ENCODE measurements at places on chromosomes 6 and 20. TPM values are rescaled to one million over a fixed set of nuclear protein-coding genes. Genes with fewer than 3 reads are reported as not detected.

DYNLT1 gene
- total RNA-seq = 58.7 TPM

MMP24 gene
- total RNA-seq = 0.33 TPM

- DNase-seq = peak; percentile 75
Observed at GRCh38 chr6:38973178-38974057, 75.2 kb upstream of the GLP1R start.

- no peak for DNase-seq
Observed at GRCh38 chr6:5869261-5869660, 137.5 kb downstream of the NRN1 start.

DNA sequence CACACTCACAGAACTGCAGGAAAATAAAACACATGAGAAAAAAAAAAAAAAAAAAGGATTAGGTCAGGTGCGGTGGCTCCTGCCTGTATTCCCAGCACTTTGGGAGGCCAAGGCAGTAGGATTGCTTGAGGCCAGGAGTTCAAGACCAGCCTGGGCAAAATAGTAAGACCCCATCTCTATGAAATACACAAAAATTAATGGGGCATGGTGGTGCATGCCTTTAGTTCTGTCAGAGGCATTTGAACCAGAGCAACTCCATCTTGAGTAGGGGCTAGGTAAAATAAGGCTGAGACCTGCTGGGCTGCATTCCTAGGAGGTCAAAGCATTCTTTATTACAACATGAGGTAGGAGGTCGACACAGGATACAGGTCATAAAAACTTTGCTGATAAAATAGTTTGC, 39.0 kb upstream of the JARID2 start:
- DNase-seq = no peak

RAE1 gene
- 51.1 TPM for total RNA-seq

- no peak for DNase-seq
Observed at GRCh38 chr6:89596056-89596455, 42.5 kb downstream of the LYRM2 start.

CRISP2 gene
- total RNA-seq = 0.23 TPM

- no peak for DNase-seq
Observed at GRCh38 chr6:107594736-107595135, 104.8 kb downstream of the SOBP start.

GRCh38 chr20:1491860-1492642, 831 bp upstream of the SIRPB2 start:
- no peak for DNase-seq

HSPA1L gene
- 1.0 TPM for total RNA-seq

SCGN gene
- total RNA-seq = not detected

DNA sequence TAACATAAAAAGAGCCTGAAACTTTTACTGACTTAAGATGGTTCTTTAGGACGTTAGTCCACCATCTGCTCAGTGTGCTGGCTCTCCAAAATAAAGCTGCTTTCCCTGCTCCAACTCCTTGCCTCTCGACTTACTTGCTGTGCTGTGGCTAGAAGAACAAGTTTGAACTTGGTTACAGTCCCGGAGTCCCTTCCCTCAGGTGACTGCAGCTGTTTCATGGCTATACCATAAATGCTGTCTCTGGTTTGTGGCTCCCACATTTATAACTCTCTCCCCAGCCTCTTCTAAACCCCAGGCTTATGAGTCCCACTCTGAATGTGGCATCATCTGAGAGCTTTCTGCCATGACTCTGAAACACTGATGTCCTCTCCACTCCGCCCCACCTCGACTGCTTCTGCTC, 306.4 kb upstream of the PRND start:
- no peak for DNase-seq

APOM gene
- 1.1 TPM for total RNA-seq

AGER gene
- total RNA-seq = 0.41 TPM

GRCh38 chr6:45617441-45617840, 239.7 kb upstream of the SUPT3H start:
- peak; percentile 92 for DNase-seq

TP53TG5 gene
- not detected for total RNA-seq

DNA sequence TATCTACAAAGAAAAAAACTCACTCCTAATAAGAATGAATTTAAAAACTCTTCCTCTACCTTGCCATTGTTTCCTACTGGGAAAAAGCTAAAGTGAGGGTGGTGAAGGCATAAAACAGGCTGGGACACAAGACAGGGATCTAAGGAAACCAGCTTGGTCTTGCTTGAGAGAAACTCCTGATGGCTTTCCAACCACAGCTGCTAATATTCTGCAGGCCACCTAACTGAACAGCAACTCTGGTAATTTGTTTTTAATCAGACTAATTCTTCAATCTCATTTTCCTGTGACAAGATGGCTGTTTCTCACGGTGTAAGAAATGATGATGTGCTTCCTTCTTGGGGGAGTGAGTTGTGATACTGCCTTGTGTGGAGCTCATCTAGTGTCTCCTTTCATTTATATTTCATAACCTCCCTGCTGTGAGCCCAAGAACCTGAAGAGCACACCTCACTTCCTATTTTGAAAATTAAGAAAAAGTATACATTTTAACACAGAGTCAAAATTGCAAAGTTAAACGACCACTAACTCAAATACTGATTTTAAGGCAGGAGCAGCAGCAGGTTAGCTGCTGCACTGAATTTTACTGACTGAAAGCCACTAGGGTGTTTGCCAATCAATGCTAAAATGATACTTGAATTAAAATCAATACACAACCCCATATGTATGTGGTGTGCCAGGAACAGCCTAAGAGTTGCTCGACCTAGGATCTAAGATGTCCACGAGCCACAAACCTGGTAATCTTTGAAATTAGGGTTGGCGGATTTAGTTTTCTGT, 58.0 kb downstream of the BACH2 start:
- DNase-seq = no peak

CFAP61 gene
- total RNA-seq = not detected

DNA sequence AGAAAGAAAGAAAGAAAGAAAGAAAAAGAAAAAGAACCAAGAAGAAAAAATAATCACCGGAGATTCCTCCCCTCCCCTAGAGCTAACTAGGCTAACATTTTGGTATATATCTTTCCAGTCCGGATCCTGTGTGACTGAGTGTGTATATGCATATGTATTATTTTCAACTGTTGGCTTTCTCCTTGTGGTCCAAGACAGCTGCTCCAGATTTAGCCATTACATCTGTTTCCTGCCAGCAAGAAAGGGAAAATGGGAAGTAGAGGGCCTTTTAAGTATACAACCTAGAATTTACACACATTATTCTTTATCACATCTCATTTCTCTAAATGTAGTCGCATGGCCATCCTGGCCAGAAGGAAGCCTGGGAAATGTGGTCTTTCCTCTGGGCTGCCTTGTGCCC, 15.2 kb downstream of the SLC52A3 start:
- DNase-seq = no peak

TMEM151B gene
- 0.37 TPM for total RNA-seq

- no peak for DNase-seq
Observed at GRCh38 chr6:164185471-164185871, 771.0 kb downstream of the QKI start.

DNA sequence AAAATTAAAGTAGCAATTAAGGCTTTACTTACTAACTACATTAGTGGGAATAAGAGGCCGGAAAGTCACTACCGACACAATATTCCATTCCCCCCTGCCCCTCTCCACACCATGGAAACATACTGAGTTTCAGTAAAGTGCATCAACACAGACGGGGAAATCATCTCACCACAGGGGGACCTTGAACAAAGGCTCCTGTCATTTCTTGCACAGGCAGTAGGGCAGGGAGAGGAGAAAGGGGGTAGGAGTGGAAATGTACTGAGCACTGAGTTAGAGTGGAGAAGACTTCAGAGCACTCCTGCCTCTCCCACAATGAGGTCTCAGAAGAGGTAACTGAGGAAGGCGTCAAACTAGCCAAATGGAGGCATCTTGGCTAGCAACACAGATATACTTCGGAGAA, 1426.9 kb upstream of the EYS start:
- no peak for DNase-seq

CCDC170 gene
- not detected for total RNA-seq

NOX3 gene
- total RNA-seq = not detected

MYBL2 gene
- 40.8 TPM for total RNA-seq

VSX1 gene
- not detected for total RNA-seq

SEMG1 gene
- total RNA-seq = not detected

PARD6B gene
- total RNA-seq = 1.6 TPM

DNA sequence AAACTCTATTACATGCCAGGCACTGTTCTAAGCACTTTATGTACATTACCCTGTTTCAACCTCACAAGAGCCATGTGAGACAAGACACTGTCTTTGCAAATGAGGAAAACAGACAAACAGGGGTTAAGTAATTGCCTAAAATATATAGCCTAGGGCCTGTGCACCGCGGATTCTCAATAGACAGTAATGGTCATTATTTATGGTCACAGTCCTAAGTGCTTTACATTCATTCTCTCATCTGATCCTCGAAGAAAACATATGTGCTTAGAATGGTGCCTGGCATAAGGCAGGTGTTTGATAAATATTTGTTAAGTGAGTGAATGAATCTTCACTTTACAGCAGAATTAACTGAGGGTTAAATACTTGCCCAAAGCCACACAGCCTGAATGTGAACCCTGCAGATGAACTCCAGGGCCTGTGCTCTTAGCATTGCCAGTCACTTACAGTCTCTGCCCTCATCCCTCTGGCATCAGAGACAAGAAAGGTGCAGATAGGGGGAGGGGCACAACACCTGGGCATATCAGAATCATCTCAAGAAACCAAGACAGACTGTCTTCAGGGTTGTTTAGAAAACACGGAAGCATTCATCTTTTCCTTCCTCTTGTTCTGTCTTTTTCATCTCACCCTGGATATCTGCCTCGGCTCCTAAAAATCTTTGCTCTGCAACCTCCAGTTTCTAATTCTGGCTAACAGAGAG, 92.8 kb upstream of the SASH1 start:
- no peak for DNase-seq

DNA sequence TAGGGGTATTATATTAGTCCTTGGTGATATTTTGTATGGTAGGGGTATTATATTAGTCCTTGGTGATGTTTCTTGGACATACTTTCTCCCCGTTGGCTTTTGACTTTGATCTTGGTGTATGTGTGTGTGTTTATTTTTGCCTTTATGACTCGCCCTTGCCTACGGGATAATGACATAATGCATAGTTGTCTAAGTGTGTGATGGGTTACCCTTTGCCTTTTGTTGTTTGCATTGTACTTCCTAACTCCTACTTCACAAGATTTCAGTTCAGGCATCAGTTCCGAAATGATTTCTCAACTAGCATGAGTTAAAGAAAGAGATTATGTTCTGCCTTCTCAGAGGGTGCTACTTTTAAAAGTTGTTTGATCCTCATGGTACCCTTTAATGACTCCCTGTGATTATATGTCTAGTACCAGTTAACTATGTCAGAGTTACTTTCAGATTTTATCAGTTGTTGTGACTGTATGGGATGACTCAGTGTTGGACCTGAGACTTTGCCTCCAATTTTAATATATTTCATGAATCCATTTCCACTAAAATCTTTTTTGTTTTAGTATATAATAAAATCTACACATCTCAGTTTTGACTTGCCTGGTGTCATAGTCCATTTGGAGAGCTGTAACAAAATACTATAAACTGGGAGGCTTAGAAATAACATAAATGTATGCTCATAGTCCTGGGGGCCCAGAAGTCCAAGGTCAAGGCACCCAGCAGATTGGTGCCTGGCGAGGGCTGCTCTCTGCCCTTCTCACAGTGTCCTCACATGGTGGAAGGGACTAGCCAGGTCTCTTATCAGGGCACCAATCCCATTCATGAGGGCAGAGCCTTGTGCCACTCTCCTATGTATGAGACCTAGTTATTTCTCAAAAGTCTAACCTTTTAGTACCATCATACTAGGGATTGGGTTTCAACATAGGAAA, 34.1 kb downstream of the CDYL start:
- peak; percentile 34 for DNase-seq

DNA sequence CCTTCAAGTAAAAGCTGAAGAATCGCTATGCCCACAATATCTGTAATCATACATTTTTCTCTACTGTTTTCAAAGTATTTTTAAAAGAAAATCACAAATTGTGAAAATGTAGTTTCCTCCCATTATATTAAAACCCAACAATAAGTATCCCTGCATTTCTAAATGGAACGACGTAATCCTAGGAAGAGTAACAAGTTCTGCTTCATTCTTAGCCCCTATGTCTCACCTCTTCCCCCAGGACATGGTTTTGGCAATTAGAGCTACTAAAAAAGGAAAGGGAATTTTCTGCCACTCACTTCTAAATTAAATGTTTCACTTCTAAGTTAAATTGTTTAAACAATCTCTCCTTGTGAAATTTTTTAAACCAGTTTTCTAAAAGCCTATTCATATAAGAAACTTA, 47.4 kb downstream of the TBPL1 start:
- no peak for DNase-seq

GRCh38 chr6:34657307-34657978, 39.1 kb downstream of the ILRUN start:
- DNase-seq = peak; percentile 88

GRCh38 chr6:91487696-91488392, 901.0 kb upstream of the MAP3K7 start:
- DNase-seq = no peak

NKX2-2 gene
- 0.56 TPM for total RNA-seq

- DNase-seq = no peak
Observed at GRCh38 chr6:107466062-107466461, 6.7 kb upstream of the PDSS2 start.

DNA sequence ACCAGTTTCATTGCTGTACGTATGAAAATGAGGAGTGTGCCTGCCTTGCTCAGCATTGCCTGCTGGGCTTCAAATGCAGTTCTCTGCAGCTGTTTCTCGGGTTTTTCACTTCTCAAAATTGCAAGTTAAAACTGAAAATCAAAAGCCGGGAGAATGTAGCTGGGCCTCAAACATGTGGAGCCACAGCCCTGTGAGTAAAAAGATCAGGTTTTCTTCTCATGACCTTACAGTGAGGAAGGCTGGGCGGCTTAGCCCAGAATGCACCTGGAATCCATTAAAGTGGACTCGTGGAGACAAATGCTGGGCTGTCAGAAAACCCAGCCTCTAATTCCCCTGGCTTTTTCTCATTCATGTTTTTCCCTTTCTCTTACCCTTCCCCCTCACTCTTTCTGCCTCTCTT, 34.4 kb downstream of the DSE start:
- DNase-seq = no peak

DNA sequence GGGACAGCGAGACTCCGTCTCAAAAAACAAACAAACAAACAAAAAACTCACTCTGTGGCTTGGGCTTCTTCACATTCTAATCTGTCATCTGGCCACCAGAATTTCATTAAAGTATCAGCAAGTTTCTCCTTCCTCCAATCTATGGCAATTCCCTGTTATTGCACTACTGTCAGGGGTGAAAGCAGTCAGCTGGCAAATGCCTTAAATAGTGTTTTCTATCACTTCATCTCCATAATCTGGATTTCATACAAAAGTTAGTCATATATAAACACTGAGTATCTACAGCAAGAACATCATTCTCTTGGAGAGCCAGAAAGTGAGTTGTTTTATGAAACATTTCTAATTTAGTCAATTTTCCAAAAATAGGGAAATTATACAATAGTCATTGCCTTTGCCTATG, 56.1 kb downstream of the PHACTR3 start:
- DNase-seq = no peak

- DNase-seq = no peak
Observed at GRCh38 chr6:63600136-63600535, 27.9 kb downstream of the LOC128125822 start.

CMTR1 gene
- total RNA-seq = 22.4 TPM

LGSN gene
- total RNA-seq = 0.23 TPM

- no peak for DNase-seq
Observed at GRCh38 chr6:363291-363690, 28.3 kb upstream of the IRF4 start.

GID8 gene
- 19.6 TPM for total RNA-seq

ACTL10 gene
- total RNA-seq = not detected

GRCh38 chr20:21436205-21436604, 38.9 kb upstream of the NKX2-4 start:
- DNase-seq = peak; percentile 19
